Activated T-cell treated with anti-CD3 and anti-CD28 coated beads for 1 hour (primary cell): ENCODE measurements at places on chromosomes 6 and 20.

DNA sequence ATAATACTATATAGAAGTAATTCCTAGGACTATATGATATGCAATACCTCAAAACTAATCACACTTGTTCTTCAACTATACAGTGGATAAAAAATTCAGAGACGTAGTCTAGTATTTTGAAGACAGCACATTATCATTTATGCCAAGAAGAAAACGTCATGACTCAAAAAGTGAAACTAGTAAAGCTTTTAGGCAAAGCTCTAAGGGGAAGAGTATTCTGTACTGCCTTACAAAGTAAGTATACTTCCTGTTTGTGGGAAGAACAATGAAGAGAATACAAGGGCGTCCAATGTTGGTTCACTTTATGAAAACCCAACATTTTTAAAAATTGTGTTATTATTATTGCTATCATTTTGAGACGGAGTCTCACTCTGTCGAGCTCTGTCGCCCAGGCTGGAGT is 27.9 kb downstream of the LOC128125822 start:
- DNase-seq: no peak

DNA sequence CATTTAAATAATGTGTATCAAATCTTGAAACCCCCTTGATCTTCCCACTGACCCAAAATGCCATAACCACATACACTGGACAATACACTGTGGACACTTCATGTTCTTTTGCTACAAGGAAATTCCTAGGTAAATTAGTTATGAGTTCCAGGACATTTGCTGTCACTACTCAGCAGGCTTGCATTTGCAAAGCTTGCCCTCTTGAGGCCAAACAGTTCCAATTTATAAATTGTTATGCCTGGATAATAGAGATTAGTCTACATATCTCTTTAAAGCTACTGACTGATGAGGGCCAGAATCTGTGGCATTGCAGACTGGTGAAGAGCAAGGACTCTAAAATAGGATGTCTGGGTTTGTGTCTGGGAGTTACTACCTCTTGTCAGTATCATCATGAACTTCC is 17.4 kb upstream of the RAB32 start:
- no peak for DNase-seq

DNA sequence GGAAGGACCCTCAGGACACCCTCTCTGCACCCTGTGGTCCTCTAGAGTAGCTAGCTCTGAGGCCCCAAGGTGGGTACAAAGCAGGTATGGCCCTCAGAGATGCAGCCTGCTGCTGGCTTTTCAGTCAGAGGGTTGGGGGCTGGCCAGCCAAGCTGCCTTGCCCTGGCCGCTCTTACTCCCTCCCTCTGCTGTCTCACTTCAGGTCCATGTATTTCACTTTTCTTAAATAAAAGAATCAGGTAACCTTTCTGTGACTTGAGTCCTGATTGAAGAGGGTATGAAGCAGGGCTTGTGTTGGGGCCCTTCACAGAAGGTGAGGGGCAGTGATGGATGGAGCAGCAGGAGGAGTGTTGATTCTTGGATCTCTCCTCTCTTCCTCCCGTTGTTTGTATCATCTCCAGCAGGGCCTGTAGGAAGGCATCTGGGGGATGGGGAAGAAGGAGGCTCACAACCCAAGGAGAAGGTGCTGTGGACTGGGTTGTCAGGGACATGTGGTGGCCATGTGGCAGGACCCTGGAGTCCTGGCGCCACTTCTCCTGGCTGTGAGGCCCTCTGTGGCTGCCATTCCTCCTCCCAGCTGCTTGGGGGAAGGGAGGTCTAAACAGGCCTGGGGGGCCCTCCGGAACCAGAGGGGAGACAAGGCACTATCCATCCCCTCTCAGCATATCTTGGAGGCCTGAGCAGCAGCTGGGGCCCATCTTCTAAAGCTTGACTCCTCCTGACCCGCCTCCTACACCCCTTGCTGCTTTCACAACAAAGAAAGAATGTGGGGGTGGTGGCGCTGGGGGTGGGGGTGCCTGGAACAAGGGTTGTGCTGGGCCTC is 1.1 kb upstream of the PTK7 start:
- no peak for DNase-seq

DNA sequence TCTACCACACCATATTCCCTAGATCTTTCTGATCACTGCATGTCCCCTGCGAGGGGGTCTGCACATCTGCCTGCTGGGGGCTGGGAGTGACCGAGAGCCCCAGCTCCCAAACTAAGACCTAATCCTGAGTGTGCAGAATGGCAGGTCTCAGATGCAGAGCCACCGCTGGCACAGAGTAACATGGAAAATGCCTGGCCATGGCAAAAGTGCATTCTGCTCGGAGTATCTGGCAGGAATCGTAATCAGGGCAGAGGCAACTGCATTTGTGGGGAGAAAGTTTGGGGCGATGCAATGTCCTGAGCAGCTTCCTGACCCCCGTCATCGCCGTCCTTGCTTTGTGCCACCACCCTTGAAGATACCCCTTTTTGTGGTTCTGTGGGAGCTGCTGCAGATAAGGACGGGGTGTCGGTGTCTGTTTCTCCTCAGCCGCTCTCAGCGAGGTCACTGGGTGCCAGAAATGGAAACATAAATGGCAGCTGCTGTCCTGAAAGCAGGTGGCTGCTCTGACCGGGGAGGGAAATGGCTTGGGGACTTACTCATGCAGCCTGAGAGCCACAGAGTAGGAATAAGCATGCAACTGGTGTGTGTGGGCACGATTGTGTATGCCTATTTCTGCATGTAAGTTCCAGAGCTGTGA is 157.9 kb downstream of the LY86 start:
- DNase-seq: no peak

DNA sequence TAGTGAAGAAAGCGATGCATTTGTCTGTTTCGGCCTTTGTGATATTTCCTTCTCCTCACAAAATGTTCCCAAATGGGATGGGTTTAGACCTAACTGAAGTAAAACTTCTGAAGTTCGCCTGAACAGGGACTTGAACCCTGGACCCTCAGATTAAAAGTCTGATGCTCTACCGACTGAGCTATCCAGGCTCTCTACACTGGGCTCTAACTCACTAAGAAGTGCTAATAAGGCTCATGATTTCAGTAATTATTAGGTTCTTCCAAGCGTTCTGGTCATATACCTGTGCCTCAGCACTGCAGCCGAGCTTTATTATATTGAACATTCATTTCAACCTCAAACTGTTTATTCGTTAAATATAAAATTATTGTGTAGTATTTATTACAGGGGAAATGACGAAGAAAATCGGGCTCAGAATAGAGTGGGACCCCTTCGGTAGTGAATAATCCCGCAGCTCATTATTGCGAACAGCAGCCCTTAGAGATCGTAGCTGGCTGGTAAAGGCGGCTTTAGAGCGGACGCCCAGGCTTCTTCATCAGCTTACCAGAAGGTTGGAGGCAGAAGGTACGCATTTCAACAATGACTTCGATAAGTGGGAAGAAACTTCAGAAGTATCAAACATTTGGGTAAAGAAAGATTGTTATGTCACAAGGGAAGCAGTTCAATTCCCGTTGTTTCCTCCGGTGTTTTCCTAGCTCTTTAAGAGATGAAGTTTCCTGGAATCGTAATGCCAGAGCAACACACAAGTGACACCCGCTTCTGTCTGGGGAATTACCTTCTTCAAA is 119.0 kb upstream of the ZNF184 start:
- no peak for DNase-seq

- no peak for DNase-seq
These were observed 203.2 kb downstream of the SIM1 start for GRCh38 chr6:100261486-100261885.

GRCh38 chr6:84269947-84270733 is 42.7 kb upstream of the CEP162 start:
- no peak for DNase-seq

- no peak for DNase-seq
These were observed 112.0 kb upstream of the SGK1 start for GRCh38 chr6:134429861-134430380.

DNA sequence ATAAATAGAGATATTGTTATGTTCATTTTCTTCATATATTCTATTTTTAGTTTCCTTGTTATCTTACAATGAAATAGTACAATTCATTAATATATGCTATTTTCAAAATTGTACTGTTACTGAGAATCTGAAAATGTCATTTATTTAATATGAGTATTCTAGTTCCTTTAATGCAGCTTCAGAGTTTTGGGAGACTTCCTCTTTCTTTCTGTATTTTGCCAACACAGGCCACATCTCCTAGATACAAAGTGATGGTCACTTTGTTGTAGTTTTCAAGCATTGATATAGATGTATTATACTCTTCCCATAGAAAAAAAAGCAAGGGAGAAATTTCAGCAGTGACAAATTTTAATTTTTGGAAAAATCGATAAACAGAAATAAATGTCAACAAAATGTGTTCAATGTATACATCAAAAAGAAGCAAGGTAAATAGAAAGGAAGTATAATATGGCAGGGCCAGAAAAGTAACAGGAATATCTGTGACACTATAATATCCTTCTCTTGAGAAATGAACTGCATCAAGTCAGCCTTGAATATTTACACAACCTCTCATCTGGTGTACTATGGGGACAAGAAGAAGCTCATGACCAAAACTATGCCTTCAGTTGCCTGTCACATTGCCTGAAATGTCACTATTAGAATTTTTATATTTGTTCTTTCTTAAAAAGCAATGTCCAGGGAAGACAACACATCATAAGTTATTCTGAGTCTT is 396.0 kb downstream of the TBC1D32 start:
- no peak for DNase-seq

- DNase-seq: no peak
These were observed 185.7 kb downstream of the SASH1 start for GRCh38 chr6:148528292-148528691.

GRCh38 chr6:109342506-109342905 is 39.8 kb downstream of the CD164 start:
- DNase-seq: no peak

GRCh38 chr20:23536328-23536974 is 31.8 kb downstream of the CST9L start:
- DNase-seq: no peak

- no peak for DNase-seq
These were observed 62.9 kb upstream of the HDGFL1 start for GRCh38 chr6:22506496-22506895.

GRCh38 chr20:62723768-62724450 is 15.3 kb downstream of the NTSR1 start:
- DNase-seq: no peak

DNA sequence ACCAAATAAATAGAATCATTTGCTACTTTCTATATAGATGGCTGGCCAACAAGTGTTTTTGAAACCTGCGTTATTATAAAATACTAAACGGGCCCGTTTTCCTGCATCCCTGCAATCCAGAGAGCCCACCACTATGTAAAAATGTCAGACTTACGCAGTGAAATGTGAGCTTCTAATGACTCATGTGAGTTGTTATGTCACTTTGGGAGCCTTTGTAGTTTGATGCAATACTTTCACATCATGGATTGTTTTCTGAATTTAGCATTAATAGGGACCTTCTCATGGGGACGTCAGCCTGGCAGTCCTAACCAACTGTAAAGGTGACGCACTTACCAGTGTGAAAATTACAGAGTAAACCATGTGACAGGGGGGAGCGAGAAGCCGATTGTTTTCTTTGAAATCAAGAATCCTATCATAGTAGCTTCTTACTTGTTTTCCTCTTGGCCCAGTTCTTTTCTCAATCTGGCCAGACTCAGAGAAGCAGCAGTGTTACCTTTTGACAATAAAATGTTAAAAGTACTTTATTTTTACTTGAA is 75.3 kb downstream of the SSR1 start:
- no peak for DNase-seq

DNA sequence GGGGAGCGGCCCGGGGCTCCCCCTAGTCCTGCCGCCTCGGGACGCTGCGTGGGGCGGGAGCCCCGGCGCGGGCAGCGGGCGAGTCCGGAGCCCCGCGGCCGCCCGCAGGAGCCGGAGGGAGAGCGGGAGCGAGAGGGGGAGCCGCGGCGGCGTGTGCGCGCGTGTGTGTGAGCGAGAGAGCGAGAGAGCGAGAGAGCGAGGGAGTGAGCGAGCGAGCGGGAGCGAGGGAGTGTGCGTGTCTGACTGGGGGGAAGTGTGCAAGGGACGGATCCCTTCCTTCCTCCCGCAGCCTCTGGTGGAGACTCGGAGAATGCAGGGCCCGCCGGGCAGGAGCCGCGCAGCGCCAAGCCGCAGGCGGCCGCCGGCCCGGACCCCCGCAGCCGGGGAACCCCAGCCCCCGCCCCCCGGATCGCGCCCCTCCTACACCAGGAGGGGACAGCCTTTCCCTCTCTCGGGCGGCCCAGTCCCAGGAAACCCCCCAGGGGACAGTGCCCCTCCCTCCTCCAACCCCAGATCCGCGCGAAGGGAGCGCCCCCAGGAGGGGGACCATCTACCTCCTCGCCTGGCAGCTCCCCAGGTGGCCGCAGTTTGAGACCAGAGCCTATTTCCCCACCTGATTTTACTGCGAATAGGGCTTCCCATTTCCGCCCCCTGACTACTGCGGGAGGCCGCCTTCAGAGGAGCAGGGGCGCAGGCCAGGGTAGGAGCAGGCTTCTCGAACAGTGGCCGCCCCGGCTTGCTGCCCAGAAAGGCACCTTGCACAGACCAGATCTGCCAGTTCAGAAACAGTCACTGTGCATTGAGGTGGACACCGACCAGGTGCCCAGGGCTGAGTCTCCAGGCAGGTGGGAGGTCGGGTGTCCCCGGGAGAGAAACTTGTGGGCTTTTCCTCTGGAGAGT is at the start of gene CDH22:
Gene CDH22 (minus strand): TSS at position 241 of the 900 bp plus-strand sequence. CDS start 57,204 bp downstream, outside the sequence.
- no peak for DNase-seq

- no peak for DNase-seq
These were observed 6.0 kb downstream of the DLGAP4 start for GRCh38 chr20:36311854-36312723.

- DNase-seq: no peak
These were observed 675.8 kb downstream of the HACE1 start for GRCh38 chr6:104183816-104184435.

DNA sequence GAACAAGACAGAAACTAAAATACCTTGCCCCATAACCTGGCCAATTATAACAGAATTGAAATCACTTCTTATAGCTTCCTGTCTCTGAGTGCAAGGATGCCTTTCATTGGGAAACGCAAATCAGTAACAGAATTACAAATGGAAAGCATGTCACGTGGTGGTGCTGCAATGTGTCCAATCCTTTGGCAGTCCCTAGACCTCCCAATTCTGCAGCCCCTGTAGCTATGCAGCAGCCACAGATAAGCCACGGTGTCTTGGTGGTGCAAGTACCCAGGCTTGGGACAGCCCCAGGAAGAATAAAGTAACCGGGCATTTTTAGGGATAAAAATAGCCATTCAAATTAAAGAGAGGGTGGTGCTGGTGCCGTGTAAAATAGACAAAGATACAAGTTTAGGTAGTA is 134.6 kb upstream of the CCN2 start:
- DNase-seq: no peak

DNA sequence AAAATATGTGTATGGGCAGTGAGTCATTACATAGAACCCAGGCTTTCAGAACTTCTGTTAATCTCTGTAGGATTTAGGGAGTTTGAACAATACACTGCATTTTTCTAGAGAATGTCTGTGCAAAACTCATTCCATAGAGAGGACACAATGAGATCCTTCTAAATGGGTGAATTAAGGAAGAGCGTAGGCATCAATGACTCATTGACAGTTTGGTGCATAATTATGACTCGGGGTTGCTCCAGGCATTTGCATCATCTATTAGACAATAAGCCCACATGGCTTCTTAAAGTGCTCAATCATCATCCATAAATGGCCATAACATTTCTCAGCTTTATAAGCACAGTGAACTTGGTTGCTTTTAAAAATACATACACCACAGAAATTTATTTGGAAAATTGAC is 625.5 kb downstream of the CDH26 start:
- no peak for DNase-seq
